ENCODE measurements at places on chromosomes 5 and 9. TPM values are rescaled to one million over a fixed set of nuclear protein-coding genes. Genes with fewer than 3 reads are reported as not detected.
A peak's percentile ranks its signal among the peaks of the same experiment; 100 is the strongest.

The FBN2 gene
- 1.2 TPM for total RNA-seq

DNA sequence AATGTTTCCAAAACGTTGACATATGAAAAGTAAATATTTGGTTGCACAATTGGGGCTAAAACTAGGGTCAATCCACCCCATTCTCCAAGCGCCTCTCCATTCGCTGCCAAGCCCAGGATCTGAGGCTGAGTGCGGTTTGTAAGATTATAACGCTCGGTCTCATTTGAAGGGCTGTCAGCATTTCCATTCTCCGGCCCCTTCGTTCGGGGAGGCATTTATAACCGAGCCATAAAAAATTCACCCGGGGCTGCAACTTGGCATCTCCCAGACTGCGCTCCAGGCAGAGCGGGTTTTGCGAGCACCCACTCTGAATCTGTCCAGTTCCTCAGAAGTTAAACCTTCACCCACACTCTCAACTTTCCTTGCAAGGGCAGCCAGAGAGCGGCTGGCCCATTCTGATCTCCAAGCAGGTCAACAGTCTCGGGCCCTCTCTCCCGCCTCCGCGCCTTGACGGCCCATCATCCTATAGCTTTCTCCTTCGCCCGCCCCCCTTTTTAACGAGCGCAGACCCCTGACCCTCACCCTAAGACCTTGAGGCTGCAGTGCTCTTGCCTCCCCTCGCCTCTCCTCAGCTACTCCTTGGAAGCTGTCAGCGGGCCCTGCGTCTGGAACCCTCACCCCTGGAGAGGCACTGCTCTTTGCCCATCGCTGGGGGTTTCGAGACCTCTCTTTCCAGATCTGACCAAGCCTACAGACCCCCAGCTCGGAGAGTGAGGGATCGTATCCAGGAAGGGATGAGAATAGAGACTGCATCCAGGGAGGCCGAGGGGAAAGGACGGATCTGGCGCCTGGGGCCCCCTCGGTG, 1.1 kb downstream of the SLIT3 start:
- H3K36me3 ChIP-seq = no peaks in the 10 kb centered on the region
- H3K27me3 ChIP-seq = no peaks in the 10 kb centered on the region
- H3K4me3 ChIP-seq = peak overlapping the region; percentile 32
- no peak for DNase-seq
- peak overlapping the region; percentile 64 for H3K27ac ChIP-seq
- no peaks in the 10 kb centered on the region for H3K4me1 ChIP-seq

DNA sequence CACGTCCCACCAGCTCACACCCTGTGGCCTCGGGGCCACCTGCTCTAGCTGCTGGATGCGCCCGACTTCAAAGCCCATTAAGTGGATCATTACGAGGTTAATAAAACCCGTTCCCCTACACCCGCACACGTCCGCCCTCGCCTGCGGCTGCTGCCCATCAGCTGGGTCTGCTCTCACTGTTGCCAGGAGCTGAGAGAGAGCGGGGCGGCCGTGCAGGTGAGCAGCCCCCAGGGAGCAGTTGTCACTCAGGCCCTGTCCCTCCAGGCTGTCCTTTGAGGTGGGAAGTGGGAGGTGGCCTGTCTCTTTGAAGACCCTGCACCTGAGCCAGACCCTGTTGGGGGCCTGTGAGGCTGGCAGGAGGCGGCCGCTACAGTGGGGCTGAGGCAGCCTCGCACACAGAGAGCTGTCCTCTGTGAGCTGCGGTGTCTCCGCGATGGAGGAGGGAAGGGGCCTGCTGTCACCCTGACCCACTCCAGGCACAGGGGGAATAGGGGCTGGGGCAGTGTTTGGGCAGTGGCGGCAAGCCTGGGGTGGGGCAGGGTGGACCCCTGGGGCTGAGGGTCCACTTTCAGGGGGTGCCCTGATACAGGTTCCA, 12.8 kb upstream of the UNC5A start:
- DNase-seq = no peak
- no peaks in the 10 kb centered on the region for H3K27me3 ChIP-seq
- no peak overlapping the region for H3K4me3 ChIP-seq
- no peaks in the 10 kb centered on the region for H3K4me1 ChIP-seq

DNA sequence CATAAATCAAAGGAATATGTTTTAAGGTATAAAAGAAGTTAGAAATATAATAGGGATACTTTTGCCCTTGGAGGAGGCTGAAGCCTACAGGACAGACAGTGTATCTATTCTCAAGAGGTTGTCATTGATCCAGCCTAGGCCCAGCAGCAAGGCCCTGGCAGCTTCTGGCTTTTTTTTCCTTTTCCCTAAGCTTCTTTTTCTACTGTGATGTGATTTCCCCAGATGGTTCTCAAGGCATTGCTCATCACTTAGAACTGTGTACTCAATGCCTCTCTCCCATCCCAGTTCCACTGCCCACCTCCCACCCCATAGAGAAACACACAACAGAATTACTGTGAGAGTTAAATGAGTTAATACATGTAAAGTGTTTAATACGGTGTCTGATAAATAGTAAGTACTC, 88.6 kb downstream of the SLC44A1 start:
- H3K36me3 ChIP-seq = peaks cover 17% of the 10 kb centered on the region
- DNase-seq = no peak
- H3K27me3 ChIP-seq = no peaks in the 10 kb centered on the region

The SPATA31A3 gene
- total RNA-seq = not detected

GRCh38 chr5:113162208-113162607, 185.6 kb downstream of the DCP2 start:
- H3K36me3 ChIP-seq = no peaks in the 10 kb centered on the region
- no peak overlapping the region for H3K4me3 ChIP-seq
- no peak for DNase-seq
- peak overlapping the region; percentile 43 for H3K27ac ChIP-seq

DNA sequence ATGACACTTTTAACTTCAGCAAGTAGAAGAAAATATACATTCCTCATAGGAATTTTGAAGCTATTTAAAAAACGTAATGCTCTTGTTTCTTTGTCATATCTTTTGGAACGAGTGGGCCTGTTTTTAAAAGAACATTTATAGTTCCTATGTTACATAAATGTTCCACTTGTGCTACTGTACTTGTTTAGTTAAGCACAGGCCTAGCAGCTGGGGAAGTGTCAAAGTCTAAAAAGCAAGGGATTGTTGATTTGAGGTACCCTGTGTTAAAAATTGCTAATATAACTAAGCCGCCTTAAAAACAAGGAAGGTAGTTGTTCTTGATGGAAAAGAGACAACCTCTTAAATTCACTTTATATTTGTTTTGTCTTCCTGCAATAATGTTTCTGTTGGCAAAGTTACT, 27.2 kb upstream of the ELL2 start:
- DNase-seq = no peak
- no peaks in the 10 kb centered on the region for H3K4me1 ChIP-seq
- no peaks in the 10 kb centered on the region for H3K27me3 ChIP-seq
- no peak overlapping the region for H3K27ac ChIP-seq
- H3K4me3 ChIP-seq = no peak overlapping the region

DNA sequence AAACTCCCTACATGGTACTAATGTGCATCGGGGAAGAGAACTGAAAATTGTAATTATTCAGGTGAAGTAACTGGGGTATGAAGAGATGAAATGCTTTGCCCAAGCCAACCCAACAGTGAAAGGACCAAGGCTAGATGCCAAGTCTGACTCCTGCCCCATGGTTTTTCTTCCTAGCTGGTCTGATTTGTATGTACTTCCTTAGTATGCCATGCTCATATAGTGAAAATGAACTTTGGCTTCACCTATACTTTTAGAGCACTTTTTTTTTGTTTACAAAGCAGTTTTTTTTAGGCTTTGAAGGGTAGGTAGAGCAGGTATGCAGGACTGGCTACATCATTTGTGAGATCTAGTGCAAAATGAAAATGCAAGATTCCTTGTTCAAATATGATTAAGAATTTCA, 359.4 kb upstream of the RIOK2 start:
- DNase-seq = no peak
- H3K4me3 ChIP-seq = no peak overlapping the region
- H3K4me1 ChIP-seq = no peaks in the 10 kb centered on the region
- H3K27ac ChIP-seq = no peak overlapping the region

Measured in tibial nerve (tissue), 4 donors.